ENCODE measurements at places on chromosomes 16 and 17.

- DNase-seq = no peak
Observed at GRCh38 chr17:32222621-32223020, 43.0 kb upstream of the RHBDL3 start.

GRCh38 chr17:57671667-57672632, 73.1 kb downstream of the CCDC182 start:
- DNase-seq = peak; percentile 76

DNA sequence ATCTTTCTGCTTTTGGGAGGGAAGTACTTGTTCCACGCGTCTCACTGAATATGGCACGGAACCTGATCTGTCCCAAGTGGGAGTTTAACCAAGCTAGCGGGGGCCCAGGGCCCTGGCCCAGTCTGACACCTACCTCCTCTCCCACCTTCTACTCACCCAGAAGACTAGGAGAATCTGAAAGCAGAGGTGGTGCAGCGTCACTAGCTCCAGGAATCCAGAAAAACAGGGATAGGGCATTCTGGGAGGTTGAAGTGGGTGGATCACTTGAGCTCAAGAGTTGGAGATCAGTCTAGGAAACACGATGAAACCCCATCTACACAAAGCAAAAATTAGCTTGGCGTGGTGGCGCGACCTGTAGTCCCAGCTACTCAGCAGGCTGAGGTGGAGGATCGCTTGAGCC, 163.5 kb upstream of the ZNF267 start:
- DNase-seq = no peak

- DNase-seq = peak; percentile 46
Observed at GRCh38 chr16:69520800-69521602, 44.8 kb upstream of the NFAT5 start.

DNA sequence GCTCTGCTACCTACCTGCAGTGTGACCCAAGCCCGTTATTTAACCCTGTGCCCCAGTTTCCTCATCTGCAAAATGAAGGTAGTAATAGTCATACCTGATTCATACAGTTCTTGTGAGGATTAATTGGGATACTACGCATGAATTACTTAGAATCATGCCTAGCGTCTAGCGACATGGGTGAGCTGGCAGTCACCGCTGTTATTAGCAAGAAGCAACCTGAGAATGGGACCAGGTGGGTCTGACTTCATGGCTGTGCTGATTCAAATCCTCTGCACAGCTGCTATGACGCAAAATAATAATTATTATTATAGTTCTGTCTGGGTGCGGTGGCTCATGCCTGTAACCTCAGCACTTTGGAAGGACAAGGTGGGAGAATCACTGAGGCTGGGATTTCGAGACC, 7.9 kb downstream of the SOCS1 start:
- no peak for DNase-seq

DNA sequence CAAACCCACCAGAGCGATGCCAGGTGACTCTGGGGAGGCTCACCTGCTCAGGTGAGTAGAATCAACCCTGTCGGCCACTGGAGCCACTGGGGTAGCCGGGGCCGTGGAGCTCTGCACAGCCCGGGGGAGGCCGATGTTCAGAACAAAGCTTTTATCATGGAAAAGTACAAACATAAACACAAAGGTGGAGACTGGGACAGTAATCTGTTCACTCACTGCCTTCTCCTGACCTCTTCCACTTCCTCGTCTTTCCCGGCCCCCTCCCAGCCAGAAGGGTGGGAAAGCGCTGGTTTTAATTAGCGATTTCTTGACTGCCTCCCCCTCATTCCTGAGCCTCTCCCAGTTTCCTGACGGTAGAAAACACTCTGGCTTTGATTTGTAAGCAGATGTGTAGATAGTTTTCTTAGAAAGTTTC, 9.8 kb upstream of the TEX19 start:
- peak; percentile 52 for DNase-seq

All from fibroblast of the aortic adventitia (primary cell).